ENCODE measurements at places on chromosomes 4 and X.

DNA sequence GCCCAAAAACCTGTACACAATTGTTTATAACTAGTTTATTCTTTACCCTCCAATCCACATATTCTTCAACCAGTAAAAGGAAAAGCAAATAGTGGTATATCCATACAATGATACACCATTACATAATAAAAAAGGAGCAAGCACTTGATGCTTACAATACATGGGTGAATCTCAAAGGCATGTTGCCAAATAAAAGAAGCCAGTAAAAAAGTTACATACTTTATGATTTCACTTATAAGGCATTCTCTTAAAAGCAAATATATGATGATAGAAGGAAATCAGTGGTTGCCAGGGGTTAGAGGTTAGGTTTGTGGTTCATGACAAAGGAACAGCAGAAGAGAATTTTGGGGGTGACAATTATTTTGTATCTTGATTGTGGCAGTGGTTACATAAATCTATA is 896.1 kb upstream of the LCORL start:
- DNase-seq = no peak

DNA sequence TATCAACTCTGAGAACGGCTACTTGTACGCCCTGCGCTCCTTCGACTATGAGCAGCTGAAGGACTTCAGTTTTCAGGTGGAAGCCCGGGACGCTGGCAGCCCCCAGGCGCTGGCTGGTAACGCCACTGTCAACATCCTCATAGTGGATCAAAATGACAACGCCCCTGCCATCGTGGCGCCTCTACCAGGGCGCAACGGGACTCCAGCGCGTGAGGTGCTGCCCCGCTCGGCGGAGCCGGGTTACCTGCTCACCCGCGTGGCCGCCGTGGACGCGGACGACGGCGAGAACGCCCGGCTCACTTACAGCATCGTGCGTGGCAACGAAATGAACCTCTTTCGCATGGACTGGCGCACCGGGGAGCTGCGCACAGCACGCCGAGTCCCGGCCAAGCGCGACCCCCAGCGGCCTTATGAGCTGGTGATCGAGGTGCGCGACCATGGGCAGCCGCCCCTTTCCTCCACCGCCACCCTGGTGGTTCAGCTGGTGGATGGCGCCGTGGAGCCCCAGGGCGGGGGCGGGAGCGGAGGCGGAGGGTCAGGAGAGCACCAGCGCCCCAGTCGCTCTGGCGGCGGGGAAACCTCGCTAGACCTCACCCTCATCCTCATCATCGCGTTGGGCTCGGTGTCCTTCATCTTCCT is 2.7 kb downstream of the PCDH10 start:
- DNase-seq = no peak

GRCh38 chr4:88005946-88006345 is 1.5 kb upstream of the PKD2 start:
- DNase-seq = no peak

DNA sequence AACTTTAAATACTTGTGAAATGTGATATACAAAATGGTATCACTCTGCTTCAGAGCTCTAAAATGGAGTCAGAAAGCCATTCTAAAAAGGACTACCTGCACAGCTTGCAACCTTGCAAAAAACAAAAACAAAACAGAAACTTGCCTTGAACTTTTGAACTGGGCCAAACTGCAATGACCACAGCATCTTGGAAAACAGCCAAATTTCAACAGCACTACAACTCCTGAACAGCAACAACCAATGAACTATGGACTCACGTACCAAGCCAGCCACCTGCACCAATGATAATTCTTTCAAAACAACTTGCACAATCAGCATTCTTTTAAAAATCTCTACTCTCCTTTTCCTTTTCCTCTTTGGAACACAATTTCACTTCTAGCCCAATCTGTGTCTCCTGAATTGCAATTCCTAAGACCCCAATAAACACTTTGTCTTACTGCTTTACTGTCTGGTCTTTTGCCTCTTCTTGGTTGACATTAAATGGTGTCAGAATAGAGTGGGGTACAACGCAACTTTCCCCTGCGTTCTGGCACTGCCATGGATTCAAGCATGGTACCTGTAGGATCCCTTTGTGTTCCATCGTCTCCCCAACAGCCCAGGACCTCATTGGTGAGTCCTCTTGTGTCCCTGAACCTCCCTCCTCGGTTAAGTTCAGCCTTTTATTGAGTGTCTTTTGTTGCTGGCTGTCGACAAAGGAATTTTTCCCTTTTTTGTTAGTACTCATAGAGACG is 35.7 kb upstream of the FMR1 start:
- no peak for DNase-seq
